IPS-NIHi11 (cell line): ENCODE measurements at places on chromosomes 1 and 21.
A peak's percentile ranks its signal among the peaks of the same experiment; 100 is the strongest.

DNA sequence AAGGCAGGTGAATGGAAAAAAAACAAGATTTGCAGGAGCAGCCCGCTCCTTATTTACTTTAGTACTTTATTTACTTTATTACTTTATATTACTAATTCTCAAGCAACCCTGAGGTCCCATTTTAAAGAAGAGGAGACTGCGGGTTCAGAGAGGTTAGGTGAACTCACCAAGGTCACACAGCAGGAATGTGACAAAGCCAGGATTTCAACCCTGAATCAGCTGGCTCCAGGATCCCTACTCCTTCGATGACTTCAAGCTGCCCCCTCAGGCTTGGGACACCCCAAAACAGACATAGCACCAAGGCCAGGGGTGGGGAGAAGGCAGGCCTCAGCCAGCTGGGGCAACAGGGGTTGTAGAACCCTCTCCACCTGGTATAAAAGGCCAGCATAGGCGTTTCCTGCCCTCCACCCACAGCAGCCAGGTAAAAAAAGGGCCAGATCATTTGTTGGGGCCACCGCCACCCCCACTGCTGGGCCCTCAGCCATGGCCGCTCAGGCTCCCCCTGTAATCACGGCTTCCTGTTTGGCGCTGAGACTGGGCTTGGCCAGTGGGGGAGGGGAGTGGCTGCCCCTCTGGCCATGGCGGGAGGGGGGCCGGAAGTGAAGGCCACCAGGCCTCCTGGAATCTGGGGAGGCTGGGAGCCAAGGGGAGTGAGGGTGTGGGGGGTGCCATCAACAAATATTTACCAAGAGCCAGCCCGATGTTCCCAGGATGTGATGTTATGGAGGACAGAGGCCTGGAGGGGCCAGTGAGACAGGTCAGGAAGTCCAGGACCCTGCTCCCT lies 6.6 kb downstream of the SDC3 start:
- peak; percentile 48 for DNase-seq

DNA sequence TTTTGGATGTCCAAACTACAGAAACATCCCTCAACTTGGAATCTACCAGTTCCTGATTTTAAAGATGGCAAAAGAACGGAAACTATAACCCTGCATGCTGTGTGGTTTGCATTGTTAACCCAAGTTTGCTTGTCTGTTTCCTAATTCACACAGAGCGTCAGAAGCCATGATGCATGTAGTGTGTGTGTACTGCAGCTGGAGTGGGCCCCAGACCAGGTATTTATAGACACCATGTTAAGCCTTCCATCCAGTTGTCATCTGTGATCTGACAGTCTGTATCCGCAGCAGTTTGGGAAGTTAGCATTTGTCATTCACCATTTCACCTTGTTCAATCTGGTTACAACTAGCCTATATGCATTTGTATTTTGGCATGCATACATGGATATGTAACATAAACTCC lies 27.7 kb upstream of the PLEKHM2 start:
- DNase-seq, result no peak

DNA sequence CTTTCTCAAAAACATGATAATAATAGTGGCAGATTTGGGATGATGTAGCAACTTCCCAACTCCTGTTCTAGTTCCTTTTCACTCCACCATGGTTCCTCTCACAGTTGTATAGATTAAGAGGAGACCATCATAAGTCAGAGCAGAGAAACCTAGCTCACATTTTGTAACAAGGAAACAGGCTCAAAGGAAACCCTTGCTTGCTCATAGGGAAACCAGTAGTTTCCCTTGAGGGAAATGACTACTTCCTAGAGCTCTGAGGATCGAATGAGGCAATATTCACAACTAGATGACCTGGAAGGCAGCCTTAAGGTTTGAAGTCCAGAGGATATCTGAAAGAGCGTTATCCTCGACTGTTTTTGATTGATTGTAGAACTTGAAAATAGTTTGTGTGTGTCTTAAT lies 76.1 kb upstream of the C8B start:
- no peak for DNase-seq

GRCh38 chr1:23441446-23442148 lies 17.0 kb upstream of the TCEA3 start:
- no peak for DNase-seq

DNA sequence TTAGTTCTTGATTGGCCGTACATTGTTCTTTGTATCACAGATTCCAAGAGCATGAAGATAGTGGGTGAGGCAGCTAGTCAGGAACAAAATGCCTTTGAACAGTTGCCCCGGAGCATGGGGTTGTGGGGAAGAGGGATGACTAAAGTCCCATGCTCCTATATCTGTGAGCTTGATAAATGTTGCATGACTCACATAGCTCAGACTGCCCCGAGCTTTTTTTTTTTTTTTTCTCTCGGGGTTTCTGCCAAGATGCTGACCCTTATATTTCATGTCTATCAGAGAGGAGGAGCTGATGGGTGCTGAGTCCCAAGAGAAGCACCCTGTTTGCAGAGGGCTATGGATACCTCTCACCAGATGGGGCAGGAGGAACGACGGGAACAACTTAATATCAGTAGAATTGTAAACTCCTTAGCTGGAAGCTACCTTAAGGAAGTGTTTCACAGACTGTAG lies 40.6 kb downstream of the SRRM1 start:
- DNase-seq, result no peak
